NCI-H1417 (cell line): ENCODE measurements at places on chromosomes 16 and 17.

- no peak for DNase-seq
Observed at GRCh38 chr17:72646176-72646575, 446.3 kb downstream of the SLC39A11 start.

GRCh38 chr16:51326131-51326856 is 175.2 kb upstream of the SALL1 start:
- no peak for DNase-seq

GRCh38 chr17:10661437-10661836 is 4.3 kb upstream of the MYH3 start:
- DNase-seq = no peak

DNA sequence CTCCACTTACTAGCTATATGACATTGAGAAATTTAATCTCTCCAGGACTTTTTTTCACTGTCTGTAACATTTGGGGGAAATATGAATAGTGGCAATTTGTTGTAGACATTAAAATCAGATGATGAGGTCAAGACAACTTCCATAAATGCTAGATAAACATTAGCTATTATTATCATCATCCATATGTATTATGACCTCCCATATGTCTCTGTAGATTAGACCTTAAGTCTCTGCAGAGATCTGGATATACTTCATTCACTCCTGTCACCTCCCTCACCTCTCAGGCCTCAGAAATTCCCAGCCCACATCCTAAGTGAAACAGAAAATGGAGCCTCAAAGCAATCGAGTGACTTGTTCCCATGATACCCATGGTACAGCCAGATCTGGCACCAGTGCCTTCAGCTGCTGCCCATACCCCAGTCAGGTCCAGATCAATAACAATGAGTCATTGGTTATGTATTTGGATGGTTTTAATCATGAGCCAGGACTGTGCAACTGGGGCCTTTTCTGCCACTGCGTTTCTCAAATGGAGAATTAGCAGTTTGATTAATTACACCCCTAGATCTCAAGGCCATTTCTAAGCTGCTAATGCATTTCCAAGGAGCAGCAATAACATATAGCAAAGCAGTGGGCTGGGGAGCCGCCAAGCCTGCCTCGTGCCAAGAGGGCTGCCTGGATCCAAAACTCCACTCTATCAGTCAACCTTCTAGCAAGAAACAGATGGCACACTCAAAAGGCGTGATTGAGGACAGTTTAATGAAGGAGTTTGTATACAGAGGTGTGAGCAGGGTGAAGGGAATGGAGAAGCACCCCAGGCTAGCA is 2.6 kb upstream of the FDXR start:
- DNase-seq = no peak

DNA sequence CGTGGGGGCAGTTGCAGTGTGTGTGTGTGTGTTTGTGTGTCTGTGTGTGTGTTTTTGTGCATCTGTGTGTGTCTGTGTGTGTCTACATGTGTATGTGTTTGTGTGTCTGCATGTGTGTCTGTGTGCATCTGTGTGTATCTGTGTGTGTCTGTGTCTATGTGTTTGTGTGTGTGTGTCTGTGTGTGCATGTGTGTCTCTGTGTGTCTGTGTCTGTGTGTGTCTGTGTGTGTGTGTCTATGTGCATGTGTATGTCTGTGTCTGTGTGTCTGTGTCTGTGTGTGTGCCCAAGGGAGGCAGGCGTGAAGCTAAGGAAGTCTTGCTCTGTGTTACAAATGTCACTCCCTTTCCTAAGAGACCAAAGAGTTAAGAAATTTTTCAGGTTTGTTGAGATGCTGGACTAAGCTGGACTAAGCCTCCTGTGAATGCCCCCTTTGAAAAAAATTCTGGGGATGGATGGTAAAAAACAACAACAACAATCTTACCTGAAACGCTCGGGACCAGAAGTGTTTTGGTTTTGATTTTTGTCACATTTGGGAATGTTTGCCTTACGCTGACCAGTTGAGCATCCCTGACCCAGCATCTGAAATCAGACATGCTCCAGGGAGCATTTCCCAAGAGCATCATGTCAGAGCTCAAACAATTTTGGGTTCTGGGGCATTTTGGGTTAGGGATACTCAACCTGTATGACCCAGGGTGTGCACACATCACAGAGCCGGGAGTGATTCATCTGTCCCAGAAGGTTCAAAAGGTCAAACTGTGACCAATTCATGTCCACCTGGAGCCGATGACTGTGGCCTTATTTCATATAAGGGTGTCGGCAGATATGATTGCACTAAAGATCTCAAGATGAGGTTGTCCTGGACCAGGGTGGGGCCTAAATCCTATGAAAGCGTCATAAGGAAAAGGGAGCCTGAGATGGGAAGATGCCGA is 48.6 kb upstream of the ZNF469 start:
- DNase-seq = no peak

DNA sequence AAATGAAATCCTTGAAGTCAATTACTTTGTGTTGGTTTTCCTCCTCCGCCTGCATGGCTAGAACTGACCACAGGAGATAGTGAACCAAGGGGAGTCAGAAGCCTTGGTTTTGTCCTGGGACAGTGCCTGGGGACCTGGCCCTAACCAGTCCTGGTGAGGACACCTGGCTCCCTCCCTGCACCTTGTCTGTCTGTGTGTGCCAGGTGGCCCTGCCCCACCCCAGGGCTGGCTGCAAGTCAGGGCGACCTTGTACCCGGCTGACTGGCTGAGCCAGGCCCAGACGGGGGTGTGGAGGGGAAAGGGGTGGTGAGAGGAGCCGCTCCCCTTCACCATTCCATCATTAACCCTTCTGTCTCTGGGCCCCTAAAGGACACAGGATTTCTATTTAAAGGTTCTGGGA is 3.4 kb downstream of the RAPGEFL1 start:
- no peak for DNase-seq

DNA sequence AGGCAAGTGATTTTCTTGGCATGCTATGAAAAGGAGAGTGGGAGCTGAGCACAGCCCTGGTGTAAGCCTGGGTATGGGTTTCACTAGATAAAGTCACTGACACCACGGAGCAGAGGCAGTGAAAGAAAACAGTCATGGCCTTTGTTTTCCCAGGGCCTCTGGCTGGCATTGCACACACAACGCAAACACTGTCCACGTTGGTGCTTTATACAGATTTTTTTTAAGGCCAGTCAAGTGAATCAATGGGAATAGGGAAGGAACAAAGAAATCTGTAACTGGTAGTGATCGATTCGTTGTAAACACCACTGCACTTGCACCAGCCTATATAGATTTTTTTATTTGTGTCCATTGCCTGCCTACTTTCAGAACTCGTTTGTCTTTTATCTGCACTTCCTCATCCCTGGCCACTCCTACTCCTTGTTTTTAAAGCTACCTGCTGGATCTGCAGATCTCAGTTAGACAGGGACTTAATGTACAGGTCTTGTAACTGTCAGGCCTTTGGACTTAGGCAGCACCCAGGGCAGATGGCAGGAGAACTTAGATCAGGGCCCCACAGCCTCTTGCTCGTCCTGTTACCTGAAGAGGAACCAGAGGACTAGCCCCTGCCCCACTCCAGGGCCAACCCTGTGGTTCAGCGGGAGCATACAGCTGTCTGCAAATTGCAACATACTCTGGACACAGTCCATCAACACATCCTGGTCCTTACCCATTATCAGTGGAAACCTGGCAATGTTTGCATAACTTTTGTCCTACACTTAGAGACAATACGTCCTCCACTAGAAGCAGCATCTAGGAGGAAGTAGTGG is 10.6 kb upstream of the TMIGD1 start:
- DNase-seq = peak; percentile 48
